ENCODE measurements at places on chromosomes 13 and 19. TPM values are rescaled to one million over a fixed set of nuclear protein-coding genes. Genes with fewer than 3 reads are reported as not detected.
A peak's percentile ranks its signal among the peaks of the same experiment; 100 is the strongest.

RXFP2 gene
- not detected for total RNA-seq

DNA sequence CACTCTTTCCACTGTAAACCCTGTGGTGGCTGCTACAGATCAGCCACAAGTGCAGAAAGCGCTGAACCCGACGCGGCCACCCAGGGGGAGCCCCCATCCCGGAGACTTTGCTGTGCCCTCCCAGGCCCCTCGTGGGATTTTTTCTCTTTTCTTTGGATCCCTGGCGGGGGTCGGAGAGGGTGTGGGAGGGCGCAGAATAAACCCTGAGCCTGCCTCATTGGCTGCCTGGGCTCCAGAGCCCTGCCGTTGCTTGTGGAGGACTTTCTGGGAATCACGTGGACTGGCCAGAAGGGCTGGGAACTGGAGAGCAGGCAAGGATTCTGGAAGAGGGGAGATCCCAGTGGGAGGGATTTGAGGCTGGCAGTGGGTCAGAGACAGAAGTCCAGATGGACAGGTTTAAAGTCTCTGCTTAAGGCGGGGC is 24.9 kb downstream of the GADD45B start:
- DNase-seq: no peak

CPAMD8 gene
- 1.0 TPM for total RNA-seq

- no peak for DNase-seq
Observed at GRCh38 chr13:27274631-27275030, 4.0 kb downstream of the RASL11A start.

- no peak for DNase-seq
Observed at GRCh38 chr19:55712804-55713631, 25.2 kb downstream of the NLRP9 start.

- no peak for DNase-seq
Observed at GRCh38 chr19:19280561-19280960, 7.5 kb upstream of the TM6SF2 start.

ELSPBP1 gene
- total RNA-seq: not detected

DNA sequence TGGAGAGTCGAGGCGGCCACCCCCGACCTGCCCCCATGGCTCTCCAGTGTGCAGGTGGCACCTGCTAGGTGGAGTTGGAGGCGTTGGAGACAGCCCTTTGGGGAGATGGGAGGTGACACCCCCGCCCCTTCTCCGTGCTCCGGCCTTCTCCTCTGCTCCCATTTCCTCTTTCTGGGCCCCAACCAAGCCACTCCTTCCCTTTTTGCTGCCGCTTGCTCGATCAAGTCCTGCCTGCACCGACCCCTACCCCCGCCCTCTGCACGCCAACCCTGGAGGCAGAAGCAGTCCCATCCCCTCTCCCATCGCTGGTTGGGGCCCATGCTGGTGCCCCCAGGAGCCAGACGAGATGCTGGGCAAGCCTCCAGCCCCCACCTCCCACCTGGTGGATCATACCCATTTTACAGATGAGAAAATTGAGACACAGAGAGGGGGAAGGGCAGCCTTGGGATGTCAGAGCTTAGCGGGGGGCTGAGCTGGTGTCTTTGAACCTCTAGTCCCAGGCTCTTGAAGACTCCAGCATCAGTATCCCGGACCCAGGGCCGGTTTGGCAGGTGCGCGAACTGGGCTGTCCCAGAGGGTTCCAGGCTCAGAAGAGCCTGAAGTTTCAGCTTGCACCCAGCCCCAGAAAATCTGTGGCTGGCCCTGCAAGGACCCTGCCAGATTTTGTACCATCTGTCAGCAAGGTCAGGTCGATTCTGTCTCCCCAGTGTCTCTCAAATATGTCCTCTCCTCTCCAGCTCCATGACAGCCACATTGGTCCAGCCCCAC is 10.3 kb downstream of the GNA15 start:
- no peak for DNase-seq

SHANK1 gene
- total RNA-seq: 0.62 TPM

- DNase-seq: no peak
Observed at GRCh38 chr19:18418029-18418482, 1.1 kb upstream of the SSBP4 start.

RDH8 gene
- not detected for total RNA-seq

DNA sequence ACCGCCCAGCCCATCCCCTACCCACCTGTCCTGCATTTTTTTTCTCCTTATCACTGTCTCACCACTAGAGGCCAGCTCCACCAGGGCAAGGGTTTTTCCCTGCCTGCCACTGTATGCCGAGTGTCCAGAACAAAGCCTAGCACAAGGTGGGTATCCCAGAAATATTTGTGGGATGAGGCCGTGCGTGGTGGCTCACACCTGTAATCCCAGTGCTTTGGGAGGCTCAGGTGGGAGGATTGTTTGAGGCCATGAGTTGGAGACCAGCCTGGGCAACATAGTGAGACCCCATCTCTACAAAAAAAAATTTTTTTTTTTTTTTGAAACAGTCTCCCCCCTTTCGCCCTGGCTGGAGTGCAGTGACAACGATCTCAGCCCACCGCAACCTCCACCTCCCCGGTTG is 2.9 kb upstream of the MRI1 start:
- DNase-seq: no peak

DNA sequence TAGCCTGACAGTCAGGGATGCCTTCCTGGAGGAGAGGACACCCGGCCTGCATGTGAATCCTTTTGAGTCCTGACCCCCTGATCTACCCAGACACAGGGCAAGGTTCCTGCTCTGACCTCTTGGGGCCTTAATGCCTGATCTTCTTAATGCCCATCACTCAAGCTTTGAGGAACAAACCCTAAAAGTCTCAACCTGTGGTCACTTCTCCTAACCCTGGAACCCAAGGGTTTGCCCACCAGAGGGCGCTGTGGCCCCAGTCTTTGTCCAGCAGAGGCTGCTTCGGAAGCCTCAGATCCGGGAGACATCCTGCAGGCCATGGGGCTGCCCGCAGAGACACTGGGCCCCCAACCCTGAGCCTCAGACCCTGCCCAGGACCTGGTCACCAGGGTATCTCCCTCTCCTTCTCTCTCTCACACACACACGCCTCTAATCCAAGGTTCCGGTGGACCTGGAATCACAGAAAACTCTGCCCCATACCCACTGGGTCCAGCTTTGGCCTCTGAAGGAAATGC is 9.8 kb upstream of the DPF1 start:
- DNase-seq: peak; percentile 81

DNA sequence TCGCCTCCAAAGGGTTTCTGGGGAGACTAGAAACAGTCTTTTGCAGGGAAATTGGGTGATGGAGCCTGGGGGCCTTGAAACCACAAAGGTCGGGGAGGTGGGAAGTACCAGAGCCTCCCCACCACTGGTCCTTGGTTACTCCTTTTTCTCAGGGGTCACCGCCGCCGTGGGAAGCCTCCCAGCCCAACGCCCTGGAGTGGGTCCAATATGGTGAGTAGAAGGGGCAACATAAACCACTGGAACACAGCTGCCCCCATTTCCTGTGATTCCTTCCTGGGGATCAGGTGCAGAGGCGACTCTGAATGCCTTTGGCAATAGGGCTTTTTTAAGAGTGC is 5.8 kb downstream of the PGLYRP1 start:
- no peak for DNase-seq

GRCh38 chr19:47408156-47408938 is 11.0 kb downstream of the MEIS3 start:
- DNase-seq: no peak

RYR1 gene
- total RNA-seq: 0.86 TPM

FGF14 gene
- total RNA-seq: 0.95 TPM

DNA sequence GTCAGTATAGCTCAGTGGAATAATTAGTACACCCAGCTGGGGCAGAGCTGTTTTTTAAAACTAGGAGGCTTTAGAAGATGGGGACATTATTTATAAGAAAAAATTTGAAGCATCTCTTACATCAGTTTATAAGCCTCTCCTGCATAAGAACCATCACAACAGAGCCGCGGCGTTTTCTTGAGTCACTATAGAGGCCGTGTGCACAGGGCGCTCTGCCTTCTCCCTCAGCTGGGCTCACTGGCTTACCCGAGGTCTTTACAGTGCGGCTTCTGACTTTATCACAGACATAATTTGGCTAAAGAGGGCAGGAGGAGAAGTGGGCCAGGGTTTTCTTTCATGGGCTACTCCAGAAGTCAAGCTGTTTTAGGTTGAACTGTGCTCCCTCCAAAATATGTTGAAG is 135.5 kb upstream of the RNF113B start:
- no peak for DNase-seq

- no peak for DNase-seq
Observed at GRCh38 chr13:50912851-50913250, 3.3 kb downstream of the RNASEH2B start.

GRCh38 chr13:103370790-103371189 is 304.6 kb upstream of the SLC10A2 start:
- no peak for DNase-seq

GRCh38 chr13:44879452-44880058 is 109.7 kb downstream of the NUFIP1 start:
- no peak for DNase-seq

PRR22 gene
- 3.3 TPM for total RNA-seq

LILRB4 gene
- total RNA-seq: 2.0 TPM
